ENCODE measurements at places on chromosomes 6 and 20.

DNA sequence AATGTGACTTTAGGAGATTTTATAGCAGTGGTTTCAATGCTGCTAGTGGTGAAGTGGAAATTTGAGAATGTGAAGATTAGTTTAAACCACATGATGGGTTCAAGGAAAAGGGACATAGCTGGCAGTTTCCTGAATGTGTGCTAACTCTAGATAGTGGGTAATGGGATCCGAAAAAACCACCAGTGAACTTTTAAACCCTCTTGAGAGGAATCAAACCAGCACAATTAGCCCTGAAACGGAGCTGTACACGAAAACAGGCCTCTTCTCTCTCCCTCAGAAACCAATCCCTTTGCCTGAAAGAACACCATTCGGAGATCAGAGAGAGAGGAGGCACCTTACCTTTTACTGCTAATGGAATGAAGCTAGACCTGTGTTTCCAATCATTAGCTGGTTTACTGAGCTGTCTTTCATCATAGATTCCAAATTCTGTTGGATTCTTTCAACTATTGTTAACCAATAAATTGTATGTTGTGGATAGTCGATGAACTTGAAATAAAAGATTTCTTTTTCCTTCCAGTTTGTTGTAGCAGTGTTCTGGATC is 103.9 kb downstream of the AIG1 start:
- DNase-seq: no peak

- DNase-seq: no peak
These were observed 23.0 kb downstream of the NHLRC1 start for GRCh38 chr6:18099511-18099910.

- no peak for DNase-seq
These were observed 931 bp upstream of the EBF4 start for GRCh38 chr20:2691663-2692035.

DNA sequence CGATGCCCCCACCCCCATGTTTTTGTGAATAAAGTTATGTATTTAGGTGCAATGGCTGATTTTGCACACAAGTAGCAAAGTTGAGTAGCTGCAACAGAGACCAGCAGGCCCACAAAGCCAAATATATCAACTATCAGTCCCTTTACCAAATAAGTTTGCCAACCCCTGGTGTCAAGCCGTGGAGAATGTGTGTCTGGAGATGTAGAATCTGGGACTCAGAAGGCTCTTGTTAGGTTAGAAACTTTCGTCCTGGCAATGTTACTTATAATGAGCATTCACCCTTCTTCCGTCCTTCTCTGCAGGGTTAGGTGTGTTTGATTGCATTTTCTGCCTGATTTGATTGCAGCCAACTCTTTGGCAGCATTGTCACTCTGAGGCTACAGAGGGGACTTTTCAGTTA is 57.8 kb downstream of the ZNF217 start:
- no peak for DNase-seq

GRCh38 chr6:89736893-89737292 is 82.7 kb downstream of the MDN1 start:
- no peak for DNase-seq

- no peak for DNase-seq
These were observed 148.9 kb downstream of the CEBPB start for GRCh38 chr20:50339466-50339901.

- no peak for DNase-seq
These were observed 369.4 kb upstream of the IMPG1 start for GRCh38 chr6:76441875-76442274.

DNA sequence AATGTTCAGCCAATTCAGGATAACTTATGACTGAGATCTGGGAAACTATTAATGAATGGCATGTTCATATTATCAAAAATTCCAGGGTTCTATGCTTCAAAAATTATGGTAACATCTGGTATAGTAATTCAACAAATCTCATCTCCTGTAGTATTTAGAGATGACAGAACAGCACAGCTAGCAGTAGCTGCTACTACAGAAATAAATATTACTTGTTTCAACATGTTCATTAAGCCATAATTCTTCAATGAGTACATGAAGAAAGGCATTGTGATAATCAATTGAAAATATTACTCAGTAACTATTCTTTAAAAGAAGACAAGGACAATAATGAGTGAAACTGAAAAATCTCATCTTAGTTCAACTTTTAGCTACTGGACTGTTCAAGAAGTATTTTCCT is 66.8 kb downstream of the ATG5 start:
- no peak for DNase-seq

Data from activated CD4-positive, alpha-beta T cell treated with anti-CD3 and anti-CD28 coated beads for 24 hours (primary cell).